ENCODE measurements at places on chromosomes 3 and 15. TPM values are rescaled to one million over a fixed set of nuclear protein-coding genes. Genes with fewer than 3 reads are reported as not detected.

GRCh38 chr15:33104212-33104611, 90.3 kb downstream of the FMN1 start:
- H3K4me3 ChIP-seq = no peak overlapping the region
- no peaks in the 10 kb centered on the region for H3K27me3 ChIP-seq
- H3K36me3 ChIP-seq = no peaks in the 10 kb centered on the region

DNA sequence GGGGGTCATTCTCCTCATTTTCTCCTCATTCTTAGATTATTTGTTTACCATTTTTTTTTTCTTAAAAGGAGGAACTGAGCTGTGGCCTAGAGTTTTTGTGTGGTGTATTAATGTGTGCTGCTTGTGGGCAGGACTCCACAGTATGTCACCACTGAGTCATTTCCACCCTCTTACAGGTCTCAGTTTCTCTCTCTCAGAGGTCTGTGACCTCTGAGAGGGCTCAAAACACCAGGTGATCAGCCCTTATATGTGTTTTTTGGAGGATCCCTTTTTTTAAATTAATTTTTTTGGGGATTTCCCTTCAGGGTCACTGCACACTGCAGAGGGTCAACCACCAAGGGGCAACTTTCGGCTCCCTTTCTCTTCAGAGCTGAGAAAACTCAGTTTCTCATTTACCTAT, 166.4 kb downstream of the SUCNR1 start:
- no peak overlapping the region for H3K27ac ChIP-seq
- H3K4me1 ChIP-seq = no peaks in the 10 kb centered on the region
- H3K27me3 ChIP-seq = no peaks in the 10 kb centered on the region

DNA sequence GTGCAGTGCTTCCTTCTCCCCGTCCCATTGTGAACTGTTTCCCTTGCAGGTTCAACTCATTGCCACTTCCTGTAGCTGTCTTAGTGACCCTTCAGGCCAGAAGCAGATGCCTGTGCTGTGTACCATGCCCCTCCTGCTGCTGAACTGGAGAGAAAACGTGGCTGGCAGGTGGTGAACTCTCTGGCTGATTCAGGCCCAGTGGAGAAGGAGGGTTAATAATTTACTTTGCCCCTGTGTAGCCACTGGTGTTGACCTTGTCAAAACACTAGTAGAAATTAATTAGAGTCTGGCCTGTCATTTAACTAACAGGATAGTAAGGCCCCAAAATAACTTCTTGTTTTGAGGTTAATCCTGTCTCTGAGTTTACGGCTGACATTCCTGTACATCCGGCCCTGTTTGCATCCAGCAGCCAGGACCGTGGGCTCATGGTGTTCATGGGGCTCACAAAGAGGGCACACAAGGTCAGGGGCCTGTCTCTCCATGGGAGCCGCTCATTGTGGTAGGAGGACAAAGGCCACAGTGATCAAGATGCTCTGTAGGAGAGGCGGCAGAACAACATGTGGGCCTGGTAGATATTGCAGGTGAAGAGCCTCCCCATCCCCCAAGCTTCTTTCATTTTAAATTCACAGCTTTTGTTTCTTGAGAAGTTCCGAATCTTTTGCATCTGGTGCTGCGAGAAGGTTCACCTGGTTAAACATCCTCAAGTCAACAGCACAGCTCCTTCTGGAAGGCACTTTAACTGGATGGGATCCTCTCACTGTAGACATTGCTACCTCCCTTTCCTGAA, 101.6 kb downstream of the CGNL1 start:
- no peak for DNase-seq
- no peaks in the 10 kb centered on the region for H3K27me3 ChIP-seq
- no peak overlapping the region for H3K4me3 ChIP-seq
- no peaks in the 10 kb centered on the region for H3K4me1 ChIP-seq
- H3K36me3 ChIP-seq = no peaks in the 10 kb centered on the region

DNA sequence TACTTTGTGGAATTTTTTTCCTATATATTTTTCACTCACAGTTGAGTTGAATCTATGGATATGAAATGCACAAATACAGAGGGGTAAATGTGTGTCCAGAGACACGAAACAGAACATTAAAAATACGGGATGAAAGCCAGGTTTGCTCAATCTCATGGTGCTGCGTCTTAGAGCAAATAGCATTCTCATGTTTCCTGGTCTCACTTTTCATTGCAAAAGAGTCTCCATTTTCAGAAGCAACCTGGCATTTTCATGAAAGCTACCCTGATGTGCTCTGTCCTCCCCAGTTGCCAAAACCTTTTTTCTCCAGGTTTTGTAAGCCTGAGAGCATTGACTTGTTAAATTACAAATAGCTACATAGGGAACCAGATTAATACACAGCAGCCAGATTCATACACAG, 49.5 kb upstream of the MBNL1 start:
- no peak overlapping the region for H3K27ac ChIP-seq
- no peak overlapping the region for H3K4me3 ChIP-seq
- peaks cover 28% of the 10 kb centered on the region for H3K4me1 ChIP-seq
- no peaks in the 10 kb centered on the region for H3K27me3 ChIP-seq

GRCh38 chr3:161631536-161631935, 134.9 kb downstream of the OTOL1 start:
- H3K4me1 ChIP-seq = no peaks in the 10 kb centered on the region
- no peaks in the 10 kb centered on the region for H3K36me3 ChIP-seq
- H3K27me3 ChIP-seq = no peaks in the 10 kb centered on the region
- no peak overlapping the region for H3K4me3 ChIP-seq
- no peak overlapping the region for H3K27ac ChIP-seq

DNA sequence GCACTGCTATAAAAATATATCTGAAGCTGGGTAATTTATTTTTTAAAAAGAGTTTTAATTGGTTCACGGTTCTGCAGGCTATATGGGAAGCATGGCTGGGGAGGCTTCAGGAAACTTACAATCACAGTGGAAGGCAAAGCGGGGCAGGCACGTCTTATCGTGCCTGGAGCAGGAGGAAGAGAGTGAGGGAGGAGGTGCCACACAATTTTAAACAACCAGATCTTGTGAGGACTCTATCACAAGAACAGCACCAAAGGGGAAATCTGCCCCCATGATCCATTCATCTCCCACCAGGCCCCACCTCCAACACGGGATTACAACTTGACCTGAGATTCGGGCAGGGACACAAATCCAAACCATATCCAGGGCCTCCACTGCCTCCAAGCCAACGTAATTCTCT, 75.0 kb downstream of the MCF2L2 start:
- H3K27ac ChIP-seq = no peak overlapping the region
- H3K4me3 ChIP-seq = no peak overlapping the region
- no peaks in the 10 kb centered on the region for H3K36me3 ChIP-seq
- DNase-seq = no peak
- no peaks in the 10 kb centered on the region for H3K4me1 ChIP-seq

DNA sequence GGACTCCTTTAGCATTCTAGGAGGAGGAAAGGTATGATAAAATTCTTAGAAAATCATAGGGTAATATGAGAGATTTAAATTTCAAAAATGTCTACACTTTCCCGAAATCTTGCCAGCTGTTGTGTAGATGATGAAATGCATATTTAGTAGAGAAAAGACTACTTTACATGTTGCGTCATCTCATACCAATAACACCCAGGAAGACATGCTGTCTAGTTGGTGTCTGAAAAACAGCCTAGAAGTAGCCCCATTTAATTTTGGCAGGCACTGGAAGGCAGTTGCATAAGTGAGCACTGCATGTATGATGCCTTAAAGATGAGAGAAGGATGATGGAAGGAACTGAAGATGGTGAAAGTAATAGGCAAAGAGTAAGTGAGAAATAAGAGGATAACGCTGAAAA, 310.5 kb upstream of the TPM1 start:
- no peak overlapping the region for H3K27ac ChIP-seq
- no peak overlapping the region for H3K4me3 ChIP-seq
- H3K36me3 ChIP-seq = peaks cover 22% of the 10 kb centered on the region
- H3K27me3 ChIP-seq = no peaks in the 10 kb centered on the region
- DNase-seq = no peak
- H3K4me1 ChIP-seq = no peaks in the 10 kb centered on the region

GRCh38 chr15:25268166-25268565, 170.7 kb downstream of the UBE3A start:
- no peak for DNase-seq
- no peak overlapping the region for H3K4me3 ChIP-seq
- H3K36me3 ChIP-seq = no peaks in the 10 kb centered on the region
- no peaks in the 10 kb centered on the region for H3K4me1 ChIP-seq
- no peaks in the 10 kb centered on the region for H3K27me3 ChIP-seq

- no peaks in the 10 kb centered on the region for H3K4me1 ChIP-seq
- no peaks in the 10 kb centered on the region for H3K27me3 ChIP-seq
- no peak overlapping the region for H3K27ac ChIP-seq
- no peaks in the 10 kb centered on the region for H3K36me3 ChIP-seq
- no peak for DNase-seq
Measured at GRCh38 chr3:115418583-115418982, 204.7 kb upstream of the GAP43 start.

DNA sequence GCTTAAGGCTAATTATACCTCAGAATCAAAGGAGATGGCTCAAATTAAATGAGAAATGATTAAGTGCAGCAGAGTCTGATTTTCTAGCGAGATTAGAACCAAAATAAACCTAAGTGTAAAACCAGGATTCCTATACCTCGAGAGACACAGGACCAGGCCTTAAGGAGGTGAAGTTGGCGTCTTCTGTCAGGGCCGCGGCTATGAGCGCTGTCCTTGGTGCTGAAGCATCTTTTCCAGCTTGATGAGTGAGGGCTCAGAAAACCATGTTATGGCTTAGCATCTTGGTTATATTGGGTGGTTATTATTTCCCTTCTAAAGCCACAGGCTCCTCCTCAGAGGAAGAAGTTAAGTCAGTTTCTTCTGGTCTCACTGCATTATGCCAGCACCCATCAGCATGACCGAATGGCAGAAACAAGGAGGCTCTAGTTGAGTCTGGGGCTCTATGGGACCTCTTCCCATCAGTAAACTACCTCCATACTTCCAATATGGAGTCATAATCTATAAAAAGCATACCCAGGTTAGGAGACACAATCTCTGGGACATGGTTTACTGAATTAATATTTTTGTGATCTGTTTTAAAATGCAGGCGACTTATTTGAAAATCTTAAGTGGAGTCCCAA, 120.1 kb upstream of the NMNAT3 start:
- no peak overlapping the region for H3K4me3 ChIP-seq
- DNase-seq = peak; percentile 44
- H3K27me3 ChIP-seq = no peaks in the 10 kb centered on the region
- H3K4me1 ChIP-seq = no peaks in the 10 kb centered on the region
- no peaks in the 10 kb centered on the region for H3K36me3 ChIP-seq

Gene THSD4
- 104 TPM for total RNA-seq

Gene ZNF660
- total RNA-seq = 0.31 TPM

Data from heart left ventricle (tissue), 16 donors.